KG1 (cell line): ENCODE measurements at places on chromosomes 12 and 14.

DNA sequence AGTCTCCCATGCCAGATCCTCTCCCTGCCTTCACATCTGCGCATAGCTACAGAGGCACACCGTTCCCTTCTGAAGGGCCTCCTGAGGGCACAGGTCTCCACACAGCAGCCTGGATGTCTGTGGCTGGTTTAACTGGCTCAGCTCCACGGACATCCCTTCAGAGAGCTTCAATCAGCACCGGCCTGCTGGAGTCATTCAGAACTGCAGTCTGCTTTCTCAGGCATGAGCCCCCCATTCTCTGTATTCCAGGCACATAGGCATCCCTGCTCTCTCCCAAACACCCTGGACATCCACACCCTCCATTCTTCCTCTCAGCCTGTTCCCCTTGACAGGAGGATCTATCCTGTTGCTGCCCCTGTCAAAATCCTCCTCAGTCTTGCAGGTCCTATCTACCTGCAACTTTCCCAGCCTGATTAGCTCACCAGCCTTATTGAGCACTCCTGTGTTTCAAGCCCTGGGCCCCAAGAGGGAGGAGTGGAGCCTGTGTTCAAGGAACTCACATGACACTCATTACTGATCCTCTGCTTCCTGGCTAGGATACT lies 2.9 kb upstream of the DHRS2 start:
- no peak for DNase-seq

GRCh38 chr12:91893476-91893875 lies 252.2 kb downstream of the BTG1 start:
- no peak for DNase-seq

DNA sequence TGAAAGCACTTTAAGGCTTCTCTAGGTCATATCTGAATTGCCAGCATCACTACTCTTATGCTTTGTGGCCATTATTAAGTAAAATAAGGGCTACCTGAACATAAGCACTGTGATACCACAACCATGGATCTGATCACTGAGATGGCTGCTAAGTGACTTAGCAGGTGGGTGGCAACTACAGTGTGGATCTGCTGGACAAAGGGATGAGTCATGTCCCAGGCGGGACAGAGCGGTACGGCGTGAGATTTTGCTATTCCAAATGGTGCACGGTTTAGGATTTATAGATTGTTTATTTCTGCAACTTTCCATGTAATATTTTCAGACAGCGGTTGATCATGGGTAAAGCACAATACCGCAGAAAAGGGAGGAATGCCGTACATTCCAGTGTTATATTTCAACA lies 39.4 kb downstream of the MLXIP start:
- no peak for DNase-seq

GRCh38 chr14:96422992-96423391 lies 31.1 kb downstream of the AK7 start:
- DNase-seq: no peak

GRCh38 chr12:32331133-32331532 lies 68.2 kb upstream of the FGD4 start:
- no peak for DNase-seq

DNA sequence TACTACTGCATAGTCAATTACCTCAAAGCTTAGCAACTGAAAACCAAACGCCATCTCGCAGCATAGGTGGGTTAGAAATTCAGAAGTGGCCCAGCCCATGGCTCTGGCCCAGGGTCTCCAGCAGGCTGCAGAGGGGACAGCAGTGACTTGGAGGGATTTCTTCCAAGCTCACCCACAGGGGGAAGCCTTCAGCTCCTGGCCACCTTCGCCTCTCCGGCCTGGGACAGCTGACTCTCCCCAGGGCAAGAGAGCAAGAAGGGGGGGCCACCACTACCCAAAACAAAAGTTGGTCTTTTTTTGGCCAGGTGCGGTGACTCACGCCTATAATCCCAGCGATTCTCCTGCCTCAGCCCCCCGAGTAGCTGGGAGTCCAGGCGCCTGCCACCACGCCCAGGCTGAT lies 32.2 kb upstream of the ANKRD9 start:
- no peak for DNase-seq

- DNase-seq: no peak
Observed at GRCh38 chr12:21780786-21781185, 6.3 kb upstream of the KCNJ8 start.

DNA sequence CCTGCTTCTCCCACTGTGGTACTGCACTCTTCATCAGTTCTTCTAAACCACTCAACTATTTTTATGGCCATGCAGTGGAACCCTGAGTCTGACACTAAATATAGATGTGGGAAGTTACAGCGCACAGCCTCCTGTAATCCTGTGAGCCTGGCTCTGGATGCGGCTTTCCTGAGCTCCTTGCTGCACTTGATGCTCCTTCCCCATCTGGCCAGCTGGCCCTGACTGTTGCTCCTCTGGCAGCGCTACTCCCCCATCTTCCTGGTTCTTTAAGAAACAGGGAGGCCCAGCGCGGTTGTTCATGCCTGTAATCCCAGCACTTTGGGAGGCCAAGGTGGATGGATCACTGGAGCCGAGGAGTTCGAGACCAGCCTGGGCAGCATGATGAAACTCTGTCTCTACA lies 24.6 kb downstream of the IQSEC3 start:
- DNase-seq: no peak
